ENCODE measurements at places on chromosomes 7 and 10.

DNA sequence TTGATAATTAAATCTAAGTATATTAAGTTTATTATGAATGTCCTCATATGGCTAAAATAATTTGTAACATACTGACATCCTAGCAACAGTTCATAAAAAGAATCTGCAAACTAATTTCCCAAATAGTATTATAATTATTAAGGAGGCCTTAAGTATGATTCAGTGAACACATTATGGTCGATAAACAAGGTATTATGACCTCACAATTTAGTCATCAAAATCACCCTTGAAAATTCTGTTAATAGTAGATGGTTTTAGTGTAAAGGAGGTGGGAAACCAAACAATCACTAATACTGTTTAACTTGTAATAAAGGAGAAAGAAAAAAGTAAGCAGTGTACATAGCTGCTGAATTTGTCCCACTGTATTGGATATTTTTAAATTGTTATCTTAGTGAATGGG lies 2.1 kb downstream of the ETV1 start:
- no peak for DNase-seq

DNA sequence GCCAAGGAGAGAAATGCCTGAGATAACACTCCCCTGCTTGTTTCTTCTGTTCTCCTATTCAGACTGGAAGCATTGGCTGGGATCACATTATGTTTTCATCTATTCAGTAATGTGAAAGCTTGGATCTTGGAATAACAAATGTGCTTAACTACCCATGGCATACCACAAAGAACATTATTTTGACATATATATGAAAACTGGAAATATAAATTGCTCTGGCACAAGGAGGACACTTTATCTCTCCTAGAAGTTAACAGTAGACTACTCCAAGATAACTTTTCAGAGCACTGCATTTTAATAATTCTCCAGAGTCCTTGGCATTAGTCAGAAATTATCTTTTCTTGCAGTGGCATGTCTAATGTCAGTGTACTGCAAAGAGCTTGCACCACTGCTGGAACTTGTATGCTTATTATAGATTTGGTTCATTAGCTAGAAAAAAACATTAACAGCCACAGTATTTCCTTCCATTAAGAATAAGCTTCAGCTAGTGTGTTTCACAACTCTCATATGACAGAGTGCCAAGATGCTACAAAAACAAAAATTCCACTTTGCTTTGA lies 169.3 kb upstream of the LRRN3 start:
- no peak for DNase-seq

DNA sequence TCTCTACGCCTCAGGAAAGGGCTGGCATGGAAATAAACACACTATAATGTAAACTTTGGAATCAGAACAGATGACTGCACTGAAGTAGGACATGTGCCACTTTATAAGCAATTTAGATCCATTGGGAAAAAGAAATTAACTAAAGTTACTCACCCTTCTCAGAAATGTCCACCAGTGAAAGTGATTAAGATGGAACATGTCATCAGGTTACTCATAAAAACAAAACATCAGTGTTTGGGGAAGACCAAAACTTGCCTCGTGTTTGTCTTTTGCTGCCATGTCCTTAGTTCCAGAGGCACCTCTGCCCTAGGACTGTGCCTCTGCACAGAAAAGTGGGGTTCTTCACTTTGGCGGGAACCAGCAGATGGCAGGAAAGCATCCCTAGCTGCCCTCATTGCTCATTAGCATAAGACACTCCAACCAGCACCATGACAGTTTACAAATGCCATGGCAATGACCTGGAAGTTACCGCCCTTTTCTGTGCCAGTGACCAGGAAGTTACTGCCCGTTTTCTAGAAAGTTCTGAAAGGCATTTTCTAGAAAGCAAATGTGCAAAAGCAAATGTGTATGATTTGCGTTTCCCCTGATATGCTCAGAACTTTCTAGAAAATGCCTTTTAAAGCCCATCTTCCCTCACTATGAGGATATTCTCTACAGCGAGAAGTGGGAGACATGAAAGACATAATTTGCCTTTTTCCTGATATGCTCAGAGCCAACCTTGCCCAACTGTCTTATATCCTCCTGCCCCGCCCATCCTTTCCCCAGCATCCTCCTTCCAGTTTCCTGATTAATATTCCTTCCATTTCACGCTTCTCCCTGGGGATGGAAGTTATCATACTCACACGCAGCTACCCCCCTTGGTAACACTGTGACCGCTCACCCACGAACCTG lies 258.2 kb downstream of the USP6NL start:
- no peak for DNase-seq

DNA sequence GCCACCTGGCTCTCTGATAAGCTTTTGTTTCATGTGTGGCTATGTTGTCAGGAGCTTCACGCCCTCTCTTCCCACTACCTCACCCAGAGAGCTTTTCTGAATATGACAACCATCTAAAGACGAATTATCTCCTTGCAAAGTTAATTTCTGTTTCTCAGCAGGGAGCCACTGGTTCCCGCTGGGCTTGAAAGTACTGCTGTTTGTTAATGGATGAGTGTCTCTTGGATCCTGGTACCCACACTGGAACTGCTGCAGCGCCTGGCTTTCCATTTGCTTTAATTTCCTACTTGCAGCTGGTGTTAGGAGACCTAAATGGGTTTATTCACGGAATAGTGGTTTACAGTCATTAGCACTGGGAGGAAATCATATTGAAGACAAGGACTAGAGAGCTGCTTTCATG lies 267.9 kb upstream of the LRGUK start:
- no peak for DNase-seq

DNA sequence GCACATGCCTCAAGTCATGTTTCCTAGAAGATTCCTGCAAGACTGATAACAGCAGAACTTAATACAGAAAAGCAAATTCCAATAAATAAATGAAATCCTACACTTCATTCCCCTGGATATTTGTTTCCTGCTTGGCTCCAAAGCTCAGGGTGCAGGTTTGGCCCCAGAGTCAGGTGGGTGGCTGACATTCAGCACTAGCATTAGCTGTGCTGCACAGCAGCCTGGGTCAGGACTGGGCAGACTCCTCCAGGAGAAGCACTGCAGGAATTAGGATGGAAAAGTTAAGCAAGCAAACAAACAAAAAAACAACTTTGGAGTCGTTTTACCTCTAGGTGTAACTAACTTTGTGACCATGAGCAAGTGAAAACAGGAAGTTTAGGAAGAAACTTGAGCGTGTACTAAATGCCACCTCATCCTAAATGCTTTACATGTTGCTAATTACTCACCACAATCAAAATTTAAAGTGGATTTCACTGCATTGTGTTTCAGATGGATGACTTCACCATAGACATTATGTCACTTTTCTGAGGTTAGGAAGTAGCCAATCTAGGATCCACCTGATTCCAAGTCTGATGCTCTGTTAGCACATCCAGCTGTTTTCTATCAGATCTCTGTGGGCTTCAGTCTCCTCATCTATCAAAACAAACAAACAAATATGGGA lies 239.4 kb downstream of the C7orf25 start:
- DNase-seq: no peak

- DNase-seq: peak; percentile 23
Observed at GRCh38 chr10:33125522-33126517, 167.8 kb upstream of the ITGB1 start.

- DNase-seq: no peak
Observed at GRCh38 chr10:44194435-44194834, 190.5 kb downstream of the CXCL12 start.

GRCh38 chr10:108411894-108412293 lies 1247.4 kb upstream of the SORCS1 start:
- no peak for DNase-seq

- DNase-seq: no peak
Observed at GRCh38 chr7:105578496-105578895, 2.8 kb downstream of the EFCAB10 start.

- no peak for DNase-seq
Observed at GRCh38 chr7:116395141-116395791, 104.3 kb upstream of the CAV2 start.

- no peak for DNase-seq
Observed at GRCh38 chr10:119190353-119190752, 11.7 kb upstream of the PRDX3 start.

DNA sequence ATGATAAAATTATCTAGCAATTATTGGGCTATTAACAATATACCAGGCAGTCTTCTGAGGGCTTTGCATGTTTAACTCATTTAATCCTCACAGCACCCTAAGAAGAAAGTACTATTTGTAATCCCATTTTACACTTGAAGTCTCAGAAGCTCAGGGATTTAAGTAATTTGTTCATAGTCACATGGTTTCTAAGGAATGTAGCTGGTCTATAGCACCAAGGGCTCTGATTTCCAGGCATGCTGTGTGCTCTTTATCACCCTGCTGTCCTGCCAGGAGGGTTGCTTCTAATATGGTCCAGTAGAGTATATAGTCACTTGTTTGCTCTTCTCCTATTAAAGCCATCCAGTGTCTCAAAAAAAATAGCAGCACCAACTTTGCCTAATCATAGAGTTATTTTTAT lies 417.2 kb downstream of the PLXDC2 start:
- DNase-seq: no peak

DNA sequence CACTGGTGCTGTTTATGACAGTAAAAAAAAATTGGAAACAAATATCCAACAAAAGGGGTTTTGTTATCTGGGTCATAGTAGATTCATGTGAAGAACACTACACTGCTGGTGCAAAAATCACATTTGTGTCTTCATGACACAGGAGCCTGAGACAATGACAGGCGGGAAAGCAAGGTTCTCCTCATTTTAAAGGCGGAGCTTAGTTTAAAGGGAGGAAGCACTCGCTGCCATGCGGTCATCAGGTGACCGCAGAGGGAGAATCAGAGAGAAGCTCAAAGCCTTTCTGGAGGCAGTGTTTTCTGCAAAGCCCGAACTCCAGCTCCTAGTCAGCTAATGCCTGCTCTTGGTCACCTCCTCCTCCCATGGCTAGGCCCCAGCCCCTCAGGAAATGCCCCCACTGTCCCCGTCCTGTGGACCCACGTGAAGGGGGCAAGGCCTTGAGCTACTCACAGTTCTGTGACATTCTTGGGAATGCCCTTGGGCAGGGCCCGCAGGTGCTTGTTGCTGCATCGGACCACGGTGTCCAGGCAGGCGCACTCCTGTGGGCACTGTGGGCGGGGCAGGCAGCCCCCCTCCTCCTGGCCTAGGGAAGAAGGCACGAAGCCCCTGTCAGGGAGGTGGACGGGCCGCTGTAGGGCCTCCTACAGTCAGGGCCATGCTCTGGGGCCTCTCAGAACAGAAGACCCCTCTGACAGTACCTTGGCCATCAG lies 146.1 kb downstream of the SLIT1 start:
- no peak for DNase-seq

GRCh38 chr7:47433564-47433895 lies 148.4 kb downstream of the TNS3 start:
- no peak for DNase-seq

DNA sequence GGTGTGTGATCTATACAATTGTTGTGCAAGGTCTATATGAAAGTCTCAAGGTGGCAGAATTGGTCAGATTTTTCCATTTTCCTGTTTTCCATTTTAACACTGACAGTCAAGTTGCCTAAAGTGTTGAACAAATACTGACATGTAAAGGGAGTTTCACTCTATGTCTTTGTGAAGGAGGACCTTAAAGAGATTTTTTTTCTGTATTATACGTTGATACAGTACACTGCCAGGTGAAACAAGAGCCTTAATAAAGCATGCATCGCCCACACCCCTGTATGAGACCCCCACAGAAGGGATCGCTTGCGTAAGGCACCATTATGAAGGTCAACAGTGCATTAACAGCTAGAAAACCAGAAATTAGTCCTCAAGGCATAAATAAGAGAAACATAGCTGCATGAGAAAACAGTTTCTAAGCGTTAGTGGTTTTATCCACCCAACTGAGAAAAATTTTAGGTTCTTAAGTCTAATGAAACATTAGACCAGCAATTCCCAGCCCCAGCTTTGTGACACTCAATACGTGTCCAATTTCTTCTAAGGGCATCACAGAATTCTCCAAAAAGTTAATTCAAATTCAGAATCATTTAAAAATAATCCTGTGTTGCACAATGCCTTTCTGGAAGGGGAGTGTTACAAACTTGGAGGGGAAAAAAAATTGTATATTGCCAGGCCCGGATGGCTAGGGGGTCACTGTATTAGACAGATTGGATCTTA lies 6.9 kb downstream of the KLF6 start:
- peak; percentile 22 for DNase-seq

GRCh38 chr7:47697543-47697942 lies 115.6 kb upstream of the TNS3 start:
- DNase-seq: no peak
